Activated naive CD8-positive, alpha-beta T cell treated with anti-CD3 and anti-CD28 coated beads, Interleukin-2, amount 10 ng/mL, durations not matched to agents 7 days and 5 days (primary cell): ENCODE measurements at places on chromosomes 3 and 15. TPM values are rescaled to one million over a fixed set of nuclear protein-coding genes. Genes with fewer than 3 reads are reported as not detected.

DNA sequence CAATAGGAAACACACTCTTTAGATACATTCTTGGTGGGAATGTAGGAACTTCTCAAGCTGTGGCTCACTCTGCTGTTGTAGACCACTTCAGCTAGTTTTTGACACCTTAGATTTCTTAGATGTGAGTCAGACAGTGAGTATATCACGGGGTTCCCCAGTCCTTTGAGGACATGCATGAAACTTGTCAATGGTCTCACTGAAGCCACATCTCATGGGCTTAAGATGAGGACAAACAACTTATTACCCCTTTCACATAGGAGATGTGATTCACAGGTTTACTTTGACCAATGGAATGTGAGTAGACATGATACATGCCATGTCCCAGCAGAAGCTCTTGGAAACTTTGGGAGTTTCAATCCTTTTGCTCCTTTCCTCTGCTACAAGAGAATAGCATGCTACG lies 325.5 kb downstream of the CHST2 start:
- no peak for DNase-seq

- DNase-seq, result peak; percentile 30
Measured at GRCh38 chr3:57757642-57758297, 1.7 kb downstream of the SLMAP start.

DNA sequence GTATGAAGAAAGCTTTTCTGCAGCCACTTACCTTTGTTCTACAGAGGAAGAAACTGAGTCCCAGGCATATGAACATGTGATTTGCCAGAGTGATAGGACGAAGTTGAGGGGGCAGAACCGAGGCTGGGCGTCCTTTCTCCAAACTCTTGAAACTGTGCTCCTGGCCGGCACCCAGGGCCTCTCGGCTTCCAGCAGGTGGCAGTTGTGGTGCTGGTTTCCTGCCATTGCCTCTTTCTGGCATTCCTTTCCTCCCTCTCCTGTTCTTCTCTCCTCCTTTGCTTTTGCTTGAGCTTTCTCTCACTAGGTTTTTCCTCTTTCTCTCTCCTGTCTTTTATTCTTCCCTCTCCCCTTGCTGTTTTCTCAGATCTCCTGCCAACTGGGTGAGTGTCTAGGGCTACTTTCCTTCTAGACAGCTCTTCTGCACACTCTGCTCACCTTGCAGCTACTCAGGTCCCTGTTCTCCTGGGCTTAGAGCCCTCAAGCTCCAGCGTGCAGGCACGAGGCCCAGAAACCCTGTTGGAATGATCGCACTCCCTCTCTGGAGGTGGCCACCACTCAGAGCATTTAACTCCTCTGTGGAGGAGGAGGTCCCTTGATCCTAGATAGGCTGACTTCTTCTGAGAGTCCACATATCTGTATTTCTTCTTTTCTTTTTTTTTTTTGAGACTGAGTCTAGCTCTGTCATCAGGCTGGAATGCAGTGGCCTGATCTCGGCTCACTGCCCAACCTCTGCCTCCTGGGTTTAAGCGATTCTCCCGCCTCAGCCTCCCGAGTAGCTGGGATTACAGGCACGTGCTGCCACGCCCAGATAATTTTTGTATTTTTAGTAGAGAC lies 26.2 kb downstream of the TRAK1 start:
- DNase-seq, result peak; percentile 28

GRCh38 chr15:65883571-65883970 lies 14.3 kb downstream of the RAB11A start:
- no peak for DNase-seq

DNA sequence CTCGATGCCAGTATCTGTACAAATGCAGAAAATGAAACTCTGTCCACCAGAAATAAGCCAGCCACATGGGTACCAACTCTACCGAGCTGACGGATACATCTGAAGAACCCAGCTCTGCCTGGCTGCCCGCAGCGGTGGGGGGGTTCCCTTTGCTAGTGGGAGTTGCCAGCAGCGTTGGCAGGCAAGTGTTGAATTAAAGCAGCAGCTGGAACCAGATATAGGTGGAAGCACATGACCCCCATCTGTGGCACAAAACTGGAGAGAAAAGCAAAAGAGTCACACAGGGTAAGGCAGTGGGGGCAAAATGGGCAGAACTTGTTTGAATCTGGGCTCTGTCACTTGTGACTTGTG lies 17.9 kb downstream of the CRYGS start:
- DNase-seq, result no peak

DNA sequence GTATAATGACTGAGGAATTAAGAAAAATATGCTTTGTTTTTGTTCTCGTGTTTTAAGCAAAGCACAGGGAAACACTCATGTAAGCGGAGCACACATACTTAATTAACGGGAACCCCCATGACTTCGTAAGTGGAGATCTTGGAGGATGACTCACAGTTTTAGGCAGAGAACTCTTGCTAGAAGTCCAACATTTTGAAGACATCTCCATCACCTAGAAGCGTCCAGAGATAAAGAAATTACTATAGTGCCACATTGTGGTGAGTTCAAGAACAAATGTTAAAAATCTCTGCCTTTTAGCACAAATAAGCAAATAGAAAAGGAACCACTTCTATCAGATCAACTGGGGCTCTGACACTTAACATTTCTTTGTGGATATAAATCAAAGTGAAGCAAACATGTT lies 194.1 kb upstream of the ARHGEF26 start:
- DNase-seq, result no peak

- no peak for DNase-seq
Measured at GRCh38 chr3:68878322-68878721, 54.0 kb downstream of the TAFA4 start.

CLPX gene
- total RNA-seq, result 45.8 TPM

DNA sequence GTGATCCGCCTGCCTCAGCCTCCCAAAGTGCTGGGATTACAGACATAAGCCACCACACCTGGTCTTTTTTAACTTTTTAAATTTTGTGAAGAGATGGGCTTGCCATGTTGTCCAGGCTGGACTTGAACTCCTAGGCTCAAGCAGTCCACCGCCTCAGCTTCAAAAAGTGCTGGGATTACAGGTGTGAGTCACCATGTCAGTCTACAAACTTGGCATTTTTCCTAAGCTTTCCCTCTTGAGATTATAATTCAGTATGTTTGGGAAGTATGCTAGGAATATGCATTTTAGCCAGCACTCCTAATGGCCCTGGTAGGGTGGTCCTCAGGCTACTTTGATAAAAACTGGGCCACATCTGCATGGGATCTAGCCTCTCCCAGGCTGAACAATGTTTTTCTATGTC lies 4.4 kb downstream of the WDR73 start:
- no peak for DNase-seq

GRCh38 chr3:129539206-129539605 lies 3.8 kb upstream of the H1-8 start:
- DNase-seq, result no peak

NOX5 gene
- not detected for total RNA-seq

- no peak for DNase-seq
Measured at GRCh38 chr3:38583688-38584087, 65.8 kb downstream of the SCN5A start.

DNA sequence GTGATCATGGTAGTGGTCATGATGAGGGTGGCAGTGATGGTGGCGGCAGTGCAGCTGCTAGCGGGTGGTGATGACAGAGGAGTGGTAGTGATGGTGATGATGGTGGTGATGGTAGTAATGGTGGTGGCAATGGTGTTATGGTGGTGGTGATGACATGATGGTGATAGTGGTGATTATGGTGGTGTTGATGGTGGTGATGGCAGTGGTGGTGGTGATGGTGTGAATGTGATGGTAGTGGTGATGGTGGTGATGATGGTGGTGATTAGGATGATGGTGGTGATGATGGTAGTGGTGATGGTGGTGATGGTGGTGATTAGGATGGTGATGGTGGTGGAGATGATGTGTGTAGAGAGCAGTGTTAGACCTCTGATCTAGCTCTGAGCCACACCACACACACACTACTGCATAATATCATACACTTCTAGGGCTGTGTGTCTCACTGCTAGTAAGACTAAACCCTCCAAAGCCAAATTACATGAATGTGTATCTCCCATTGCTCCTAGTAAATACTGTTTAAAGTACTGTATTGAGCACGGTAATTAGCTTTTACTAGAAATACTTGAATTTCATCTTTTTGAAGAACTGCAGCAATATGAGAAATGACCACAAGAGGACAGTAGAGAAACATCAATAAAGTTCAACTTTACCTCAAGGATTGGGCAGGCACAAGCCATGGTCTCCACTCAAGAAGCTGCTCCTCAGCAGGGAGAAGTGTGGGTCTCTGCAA lies 28.8 kb downstream of the TMED3 start:
- no peak for DNase-seq

- DNase-seq, result no peak
Measured at GRCh38 chr3:47337656-47338055, 43.2 kb upstream of the PTPN23 start.

ETV5 gene
- 2.0 TPM for total RNA-seq

CDCP1 gene
- 7.1 TPM for total RNA-seq

C2CD4A gene
- total RNA-seq, result not detected

DNA sequence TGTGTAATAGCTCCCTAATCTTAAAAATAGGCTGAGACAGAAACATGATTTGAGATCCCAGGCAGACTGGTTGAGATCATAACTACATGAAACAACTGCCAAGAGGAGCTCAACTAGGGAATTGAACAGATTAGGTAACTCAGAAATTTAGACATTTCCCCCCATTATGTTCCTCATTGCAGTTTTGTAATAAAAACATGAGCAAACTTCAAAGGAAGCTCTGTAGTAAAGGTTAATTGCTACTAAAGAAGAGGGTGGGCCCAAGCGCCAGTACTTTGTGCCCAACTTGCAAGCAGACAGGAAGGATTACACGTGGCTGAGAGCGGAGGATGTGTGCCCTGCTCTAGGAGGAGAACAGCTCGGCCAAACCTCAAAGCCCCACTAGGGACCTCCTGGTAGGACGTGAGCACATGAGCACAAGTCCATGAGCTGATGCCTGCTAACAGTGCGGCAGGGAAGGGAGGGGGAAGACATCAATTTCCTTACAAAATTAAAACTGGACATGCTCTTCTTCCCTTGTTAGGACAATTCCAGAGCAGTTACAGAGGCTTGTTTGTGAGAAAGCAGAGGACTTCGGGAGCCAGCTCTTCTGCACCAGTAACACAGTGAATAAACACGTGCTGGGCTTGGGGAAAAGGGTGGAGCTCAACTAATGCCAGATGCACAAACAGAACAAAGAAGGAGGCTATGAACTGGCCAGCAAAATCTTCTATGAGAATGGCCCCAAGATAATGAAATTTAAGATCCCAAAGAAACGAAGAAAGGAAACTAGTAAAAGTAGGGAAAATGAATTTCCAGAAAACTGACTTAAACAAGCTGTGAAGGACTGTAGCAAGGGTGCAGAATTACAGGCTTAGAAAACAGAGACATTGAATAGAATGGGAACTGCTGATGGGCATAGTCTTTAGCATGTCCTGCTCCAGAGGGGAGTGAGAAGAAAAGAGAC lies 275.5 kb downstream of the MECOM start:
- DNase-seq, result no peak

DNA sequence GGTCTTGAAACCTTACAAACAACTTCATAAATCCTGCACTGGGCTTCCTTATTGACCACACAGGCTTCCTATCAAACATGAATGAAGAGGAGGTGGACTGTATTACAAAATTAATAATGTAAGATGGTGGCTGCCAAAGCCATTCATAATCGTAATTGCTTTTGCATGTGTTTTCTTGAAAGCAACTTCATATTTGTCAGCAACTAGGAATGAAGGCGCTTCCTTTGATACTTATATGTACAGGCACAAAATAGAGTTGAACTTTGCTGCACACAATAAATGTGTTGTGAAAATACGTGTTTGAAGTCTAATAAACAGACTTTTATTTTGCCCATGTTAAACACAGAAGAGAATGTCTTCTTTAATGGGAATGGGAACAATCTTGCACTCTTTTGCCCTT lies 72.1 kb upstream of the OXTR start:
- no peak for DNase-seq

GRCh38 chr3:140794507-140794906 lies 116.6 kb downstream of the TRIM42 start:
- no peak for DNase-seq

GRCh38 chr3:188348435-188349244 lies 194.7 kb downstream of the LPP start:
- DNase-seq, result no peak

GRCh38 chr3:11480663-11481298 lies 162.9 kb downstream of the VGLL4 start:
- DNase-seq, result no peak

DNA sequence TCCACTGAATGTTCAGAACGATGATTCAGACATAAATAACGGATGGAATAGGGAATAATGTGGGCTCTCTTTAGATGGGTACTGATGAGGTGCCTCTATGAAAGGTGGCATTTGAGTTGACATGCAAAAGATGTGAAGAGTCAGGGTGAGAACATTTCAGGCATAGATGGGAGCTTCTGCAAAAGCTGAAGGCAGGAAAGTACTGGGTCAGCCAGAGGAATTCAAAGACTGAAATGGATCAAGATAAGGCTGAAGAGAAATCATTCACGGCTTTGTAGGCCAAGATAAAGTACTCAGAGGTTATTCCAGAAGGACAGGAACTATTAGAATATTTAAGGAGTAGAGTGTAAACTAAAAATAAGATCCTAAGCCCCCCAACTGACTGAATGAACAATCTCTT lies 189.6 kb upstream of the MCTP2 start:
- DNase-seq, result no peak

GRCh38 chr3:63914312-63914711 lies 2.1 kb upstream of the SCAANT1 start:
- DNase-seq, result no peak
